ENCODE measurements at places on chromosomes 13 and 19.
A peak's percentile ranks its signal among the peaks of the same experiment; 100 is the strongest.

GRCh38 chr13:95471960-95472359, 80.6 kb upstream of the CLDN10 start:
- DNase-seq = no peak

DNA sequence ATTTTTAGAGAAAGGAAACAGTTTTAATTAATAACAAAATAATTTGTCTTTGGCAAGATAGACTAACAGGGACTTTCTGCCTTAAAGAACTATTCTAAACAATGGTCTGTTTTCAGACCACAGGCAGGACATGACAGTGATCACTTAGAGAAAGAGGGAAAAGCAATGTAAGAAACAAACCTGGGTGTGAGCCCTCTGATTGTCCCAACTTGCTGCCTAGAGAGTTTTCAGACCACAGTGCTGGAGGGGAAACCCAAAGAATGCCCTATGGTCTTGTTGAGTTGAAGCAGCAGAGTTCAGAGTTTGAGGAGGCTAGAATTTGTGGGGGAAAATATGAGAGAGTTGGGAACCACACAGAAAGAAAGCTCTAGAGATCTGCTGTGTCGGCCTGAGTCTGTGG, 38.1 kb downstream of the DGKH start:
- no peak for DNase-seq

DNA sequence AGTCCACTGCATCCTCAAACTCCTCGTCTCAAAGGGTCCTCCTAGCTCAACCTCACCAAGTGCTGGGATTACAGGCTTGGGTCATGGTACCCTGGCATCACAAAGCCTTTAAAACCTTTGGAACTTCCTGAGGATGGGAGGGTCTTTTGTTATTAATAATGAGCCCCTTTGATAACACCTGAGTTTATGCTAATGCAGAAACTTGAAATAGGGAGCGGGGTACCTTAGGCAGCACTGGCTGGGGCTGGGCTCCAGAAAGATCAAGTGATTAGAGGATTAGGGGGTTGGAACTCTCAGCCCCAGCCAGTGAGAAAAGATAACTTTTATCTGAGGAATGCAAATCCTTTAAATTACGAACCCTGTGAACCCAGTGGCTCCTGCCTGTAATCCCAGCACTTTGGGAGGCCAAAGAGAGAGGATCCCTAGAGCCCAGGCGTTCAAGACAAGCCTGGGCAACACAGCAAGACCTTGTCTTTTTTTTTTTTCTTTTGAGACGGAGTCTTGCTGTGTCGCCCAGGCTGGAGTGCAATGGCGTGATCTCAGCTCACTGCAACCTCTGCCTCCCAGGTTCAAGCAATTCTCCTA, 9.3 kb upstream of the PSPC1 start:
- no peak for DNase-seq

DNA sequence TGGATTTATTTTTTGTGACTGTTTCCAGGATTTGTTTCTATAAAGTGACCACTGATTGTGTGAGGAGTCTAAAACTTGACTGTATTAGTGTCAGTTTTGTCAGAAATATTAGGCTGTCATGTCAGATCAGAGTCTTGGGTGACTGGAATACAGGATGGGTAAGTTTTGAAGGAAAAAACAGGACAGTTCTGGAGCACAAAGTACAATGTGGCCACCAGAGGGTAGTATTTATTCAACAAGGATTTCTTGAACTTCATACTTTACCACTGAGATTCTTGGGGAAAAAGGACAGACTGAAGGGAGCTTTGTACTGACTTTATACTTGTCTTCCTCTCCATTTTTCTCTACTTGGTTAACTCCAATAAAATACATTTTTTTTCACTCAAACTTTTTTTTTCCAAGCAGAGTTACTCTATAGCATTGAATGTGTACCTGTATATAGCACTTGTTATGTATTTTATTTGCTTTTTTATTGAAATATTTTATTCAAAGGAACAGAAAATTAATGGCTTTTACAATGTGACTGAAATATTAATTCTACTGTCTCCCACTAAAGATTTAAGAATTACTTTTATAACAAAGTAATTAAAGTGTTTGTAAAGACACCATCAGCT, 51.1 kb downstream of the LMO7 start:
- peak; percentile 43 for DNase-seq

GRCh38 chr13:79870123-79870522, 389.2 kb downstream of the NDFIP2 start:
- no peak for DNase-seq

- DNase-seq = no peak
These were observed 226.6 kb upstream of the EDNRB start for GRCh38 chr13:78145276-78145675.

- DNase-seq = no peak
These were observed 8.1 kb upstream of the STOML3 start for GRCh38 chr13:38998739-38999138.

- no peak for DNase-seq
These were observed 136.9 kb downstream of the USP12 start for GRCh38 chr13:27034678-27035111.

DNA sequence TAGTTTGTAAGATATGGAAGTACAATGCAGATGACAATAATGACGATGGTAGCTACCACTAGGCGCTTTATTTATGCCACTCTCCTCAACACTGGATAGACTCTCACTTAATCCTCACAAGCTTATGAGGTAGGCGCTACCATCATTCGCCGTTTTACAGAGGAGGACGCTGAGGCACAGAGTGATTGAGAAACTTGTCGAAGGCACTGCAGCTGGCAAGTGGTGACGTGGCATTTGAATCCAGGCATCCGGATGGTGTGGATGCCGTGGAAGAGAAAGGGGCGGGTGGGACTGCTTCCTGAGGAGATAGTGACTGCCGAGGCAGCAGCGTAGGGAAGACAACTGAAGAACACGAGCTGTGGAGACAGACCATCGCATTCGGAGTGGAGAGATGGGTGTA, 1.3 kb upstream of the RPS9 start:
- DNase-seq = no peak

- DNase-seq = no peak
These were observed 18.8 kb downstream of the SACS start for GRCh38 chr13:23414682-23415081.

GRCh38 chr13:47437406-47437805, 540.6 kb upstream of the HTR2A start:
- DNase-seq = no peak

GRCh38 chr13:89082623-89083022, 1411.5 kb downstream of the SLITRK5 start:
- DNase-seq = no peak
